ENCODE measurements at places on chromosomes 2 and 18.
A peak's percentile ranks its signal among the peaks of the same experiment; 100 is the strongest.

DNA sequence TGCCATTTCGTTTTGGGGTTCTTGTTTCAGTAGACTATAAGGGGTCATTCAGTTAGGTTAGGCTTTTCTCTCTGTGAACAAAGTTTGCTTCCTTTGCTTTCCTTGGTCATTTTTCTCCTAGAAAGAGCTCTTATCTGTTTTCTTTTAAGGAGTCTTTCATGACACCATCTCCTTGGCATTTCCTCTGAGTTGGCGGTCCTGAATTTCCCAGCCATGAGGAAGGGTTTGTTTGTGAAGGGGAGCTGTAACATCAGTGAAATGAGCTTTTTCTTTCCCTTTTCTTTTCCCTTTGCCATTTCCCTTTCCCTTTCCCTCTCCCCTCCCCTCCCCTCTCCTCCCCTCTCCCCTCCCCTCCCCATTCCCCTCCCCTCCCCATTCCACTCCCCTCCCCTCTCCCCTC lies 61.7 kb downstream of the MAP4K4 start:
- no peak for DNase-seq

DNA sequence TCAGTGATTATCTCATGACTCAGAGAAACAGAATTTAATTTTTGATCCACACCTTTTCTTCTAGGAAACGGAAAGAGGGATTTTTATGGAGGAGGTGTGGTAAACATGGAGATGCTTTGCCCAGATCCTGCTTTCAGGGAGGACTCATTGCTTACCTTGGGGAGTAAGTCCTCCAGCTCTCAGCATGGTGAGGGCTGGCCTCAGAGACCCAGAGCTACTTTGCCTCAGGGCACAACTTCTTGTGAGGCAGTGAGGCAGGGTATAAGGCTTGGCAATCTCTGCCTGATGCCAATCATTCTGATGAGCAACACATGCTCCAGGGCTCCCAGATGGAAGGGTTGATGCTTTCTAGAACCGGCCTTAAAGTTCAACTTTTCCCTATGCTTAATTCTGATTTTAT lies 189.9 kb upstream of the DCC start:
- no peak for DNase-seq

GRCh38 chr18:70429847-70430500 lies 141.1 kb downstream of the SOCS6 start:
- no peak for DNase-seq

DNA sequence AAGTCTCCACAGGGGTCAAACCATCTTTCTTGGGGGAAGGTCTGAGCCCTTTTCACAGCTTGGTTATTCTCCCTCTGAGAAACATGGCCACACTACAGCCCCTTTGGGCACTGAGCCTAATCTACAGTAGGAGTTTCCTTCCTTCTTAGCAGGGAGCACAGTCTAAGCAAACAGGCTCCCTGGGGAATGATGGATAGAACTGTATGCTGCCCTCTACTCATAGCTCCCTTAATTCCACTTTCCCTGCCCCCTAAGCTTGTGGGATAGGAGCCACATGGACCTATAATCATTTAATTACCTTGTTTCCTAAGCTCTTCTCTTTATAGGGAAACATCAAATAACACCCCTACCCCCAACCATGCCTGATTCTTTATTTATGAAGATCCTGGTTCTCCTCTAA lies 442.1 kb upstream of the MEX3C start:
- no peak for DNase-seq

- DNase-seq = no peak
Measured at GRCh38 chr2:128692895-128693742, 374.5 kb upstream of the HS6ST1 start.

DNA sequence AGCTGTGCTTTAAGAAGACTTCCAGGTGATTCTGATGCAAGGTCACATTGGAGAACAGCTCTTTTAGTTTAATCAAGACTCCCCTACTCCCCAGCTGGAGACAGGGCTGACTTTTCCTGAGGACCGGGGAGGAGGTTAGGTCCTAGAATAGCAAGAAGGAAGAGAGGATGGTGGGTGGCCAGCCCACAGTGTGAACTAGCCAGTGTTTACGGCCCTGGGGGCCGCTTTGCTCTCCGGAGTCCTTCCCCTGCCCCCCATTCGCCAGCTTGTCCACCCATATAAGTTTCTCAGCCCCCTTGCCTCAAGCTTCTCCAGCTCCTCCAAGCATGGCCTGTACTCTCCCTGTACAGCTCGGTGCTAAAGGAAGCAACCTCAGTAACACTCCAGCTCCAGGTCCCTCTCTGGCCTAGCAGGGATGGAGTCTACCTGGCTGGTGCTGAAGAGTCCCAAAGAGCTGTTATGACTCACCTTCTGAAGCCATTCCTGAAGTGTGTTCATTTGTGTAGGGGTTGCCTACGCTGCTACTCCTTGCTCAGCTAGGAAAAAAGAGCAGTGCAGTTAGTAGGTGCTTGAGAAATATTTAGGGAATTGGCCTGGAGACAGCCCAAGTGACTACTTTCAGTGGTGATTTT lies 7.9 kb downstream of the INPP4A start:
- no peak for DNase-seq

DNA sequence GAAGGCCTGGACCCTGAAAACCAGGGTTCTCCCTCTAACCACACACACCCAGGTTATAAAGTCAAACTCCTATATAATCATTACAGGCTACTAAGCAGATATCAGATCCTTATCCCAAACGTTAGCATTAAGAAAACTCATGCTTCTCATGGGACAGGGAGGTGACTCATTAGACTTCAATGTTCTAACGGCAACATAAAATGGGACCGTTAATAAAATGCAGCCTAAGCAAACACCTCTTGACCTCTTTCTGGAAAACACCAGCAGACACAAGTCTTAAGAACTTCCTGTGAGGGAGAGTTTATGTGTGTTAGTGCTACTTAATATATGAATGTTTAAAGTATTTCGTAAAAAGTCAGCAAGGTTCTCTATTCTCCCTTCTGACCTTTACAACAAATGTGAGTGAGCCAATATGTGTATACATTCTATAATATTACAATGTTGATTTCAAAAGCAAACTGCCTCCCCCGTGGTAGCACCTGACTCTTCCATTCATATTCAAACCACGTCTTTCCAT lies 31.7 kb downstream of the LPIN2 start:
- DNase-seq = no peak

DNA sequence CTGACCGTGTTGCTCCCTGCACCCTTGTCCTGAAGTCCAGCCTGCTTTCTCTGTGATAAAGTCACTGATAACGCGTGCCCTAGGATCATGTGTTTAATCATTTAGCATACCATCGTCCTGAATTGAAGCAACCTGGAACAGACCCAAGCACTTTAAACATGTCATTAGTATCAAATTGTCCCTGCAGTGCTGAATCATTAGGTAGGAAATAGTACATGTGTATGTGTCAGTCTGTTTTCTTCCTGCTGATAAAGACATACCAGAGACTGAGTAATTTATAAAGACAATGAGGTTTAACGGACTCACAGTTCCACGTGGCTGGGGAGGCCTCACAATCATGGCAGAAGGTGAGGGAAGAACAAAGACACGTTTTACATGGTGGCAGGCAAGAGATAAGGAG lies 2.8 kb downstream of the ASB18 start:
- DNase-seq = no peak

GRCh38 chr2:18124116-18124835 lies 245.8 kb downstream of the KCNS3 start:
- DNase-seq = no peak

- DNase-seq = no peak
Measured at GRCh38 chr2:37215250-37215649, 16.1 kb downstream of the CEBPZ start.

DNA sequence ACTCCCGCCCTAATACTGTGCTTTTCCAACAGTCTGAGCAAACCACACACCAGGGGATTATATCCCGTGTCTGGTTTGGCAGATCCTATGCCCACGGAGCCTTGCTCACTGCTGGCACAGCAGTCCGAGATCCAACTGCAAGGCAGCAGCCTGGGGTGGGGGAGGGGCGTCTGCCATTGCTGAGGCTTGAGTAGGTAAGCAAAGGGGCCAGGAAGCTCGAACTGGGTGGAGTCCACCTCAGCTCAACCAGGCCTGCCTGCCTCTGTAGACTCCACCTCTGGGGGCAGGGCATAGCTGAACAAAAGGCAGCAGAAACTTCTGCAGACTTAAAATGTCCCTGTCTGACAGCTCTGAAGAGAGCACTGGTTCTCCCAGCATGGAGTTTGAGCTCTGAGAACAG lies 44.2 kb downstream of the LNPK start:
- DNase-seq = no peak

GRCh38 chr2:64708829-64709228 lies 55.1 kb upstream of the SERTAD2 start:
- DNase-seq = no peak

- no peak for DNase-seq
Measured at GRCh38 chr2:138771534-138771933, 8.7 kb downstream of the NXPH2 start.

GRCh38 chr2:218317303-218317630 lies 25.0 kb upstream of the TMBIM1 start:
- no peak for DNase-seq

DNA sequence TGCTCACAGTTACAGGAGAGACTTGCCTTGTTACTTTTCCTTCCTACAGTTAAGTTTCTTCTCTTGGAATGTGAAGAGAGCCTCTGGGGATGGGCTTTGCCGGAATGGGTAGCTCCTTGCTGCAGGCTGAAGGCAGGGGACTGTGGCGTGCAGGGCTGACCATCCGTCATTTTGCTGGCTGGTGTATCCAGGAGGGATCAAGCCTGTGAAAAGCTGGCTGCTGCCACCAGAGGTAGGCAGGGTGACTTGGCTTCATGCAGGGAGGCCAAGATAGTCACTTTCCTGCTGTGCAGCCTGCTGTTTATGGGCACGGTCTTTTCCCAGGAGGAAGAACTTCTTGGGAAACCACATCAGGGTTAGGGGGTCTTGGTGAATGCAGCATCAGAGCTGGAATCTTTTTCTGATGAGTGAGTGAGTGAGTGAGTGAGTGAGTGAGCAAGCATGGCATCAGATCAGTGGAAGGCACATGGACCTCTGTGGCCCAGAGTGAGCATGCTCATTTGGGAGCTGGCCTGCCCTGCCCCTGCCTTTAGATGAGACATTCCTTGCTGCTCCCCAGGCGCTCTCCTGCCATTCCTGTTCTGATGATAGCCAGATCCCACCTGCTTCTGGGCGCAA lies 33.0 kb downstream of the FHOD3 start:
- no peak for DNase-seq

GRCh38 chr2:162317861-162318327 lies 590 bp downstream of the IFIH1 start:
- DNase-seq = peak; percentile 40

DNA sequence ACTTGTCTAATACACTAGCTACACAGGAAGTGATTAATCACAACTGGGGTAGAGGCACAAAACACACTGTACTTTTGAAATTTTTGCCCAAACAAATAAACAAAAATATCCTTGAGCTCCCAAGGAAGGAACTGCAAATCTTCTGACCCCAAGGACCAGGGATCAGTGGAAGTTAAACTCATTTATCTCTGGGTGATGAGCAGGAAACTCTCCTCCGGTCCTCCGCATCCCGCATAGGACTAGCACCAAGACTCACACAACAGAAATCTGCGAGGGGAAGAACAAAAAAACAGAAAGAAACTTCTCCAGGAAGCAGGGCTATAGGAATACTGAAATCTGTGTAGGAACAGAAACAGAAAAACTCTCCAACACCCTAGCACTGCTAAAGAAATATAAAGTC lies 650.3 kb downstream of the DCDC2C start:
- no peak for DNase-seq

GRCh38 chr18:2538236-2538635 lies 33.1 kb downstream of the METTL4 start:
- DNase-seq = no peak

DNA sequence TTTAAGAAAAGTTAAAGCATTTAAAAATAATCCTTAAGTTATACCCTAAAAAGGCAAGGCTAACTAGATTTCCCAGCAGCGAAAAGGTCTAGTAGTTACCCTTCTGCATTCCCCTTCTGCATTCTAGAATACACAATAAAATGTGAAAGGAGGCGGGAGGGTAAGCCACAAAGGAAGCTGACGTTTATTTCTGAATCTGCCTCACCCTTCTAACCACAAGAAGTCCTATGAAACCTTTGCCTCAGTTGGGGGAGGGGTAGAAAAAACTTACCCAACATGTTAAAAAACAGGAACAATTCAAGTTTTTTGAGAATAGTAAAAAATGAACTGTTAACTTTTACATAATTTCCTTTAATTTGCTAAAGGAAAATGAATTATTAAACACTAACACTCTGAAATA lies 11.3 kb downstream of the STK17B start:
- peak; percentile 58 for DNase-seq

GRCh38 chr2:31013301-31013700 lies 124.9 kb downstream of the GALNT14 start:
- DNase-seq = no peak

- no peak for DNase-seq
Measured at GRCh38 chr2:106178716-106179115, 15.4 kb downstream of the UXS1 start.

DNA sequence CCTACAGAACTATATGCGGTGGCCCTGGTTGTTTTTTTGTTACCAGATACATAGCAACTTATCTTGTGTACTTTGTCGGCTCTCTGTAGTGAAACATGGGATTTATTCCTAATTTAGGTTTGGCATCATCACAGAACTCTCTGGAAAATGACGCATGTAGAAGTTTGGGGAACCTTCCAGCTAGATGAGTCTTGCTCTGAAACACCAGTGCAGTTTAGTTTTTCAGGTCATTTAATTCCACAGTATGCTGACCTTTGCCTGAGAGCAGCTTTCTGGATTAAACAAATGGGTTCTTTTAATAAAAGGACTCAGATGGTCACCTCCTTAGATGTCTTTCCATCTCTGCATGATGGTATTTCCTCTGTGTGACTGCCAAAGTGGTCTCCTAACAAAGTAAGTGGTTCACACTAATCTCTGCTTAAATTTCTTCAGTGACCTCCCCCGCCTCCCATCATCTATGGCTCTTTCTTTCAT lies 39.9 kb downstream of the MYO3B start:
- DNase-seq = no peak

DNA sequence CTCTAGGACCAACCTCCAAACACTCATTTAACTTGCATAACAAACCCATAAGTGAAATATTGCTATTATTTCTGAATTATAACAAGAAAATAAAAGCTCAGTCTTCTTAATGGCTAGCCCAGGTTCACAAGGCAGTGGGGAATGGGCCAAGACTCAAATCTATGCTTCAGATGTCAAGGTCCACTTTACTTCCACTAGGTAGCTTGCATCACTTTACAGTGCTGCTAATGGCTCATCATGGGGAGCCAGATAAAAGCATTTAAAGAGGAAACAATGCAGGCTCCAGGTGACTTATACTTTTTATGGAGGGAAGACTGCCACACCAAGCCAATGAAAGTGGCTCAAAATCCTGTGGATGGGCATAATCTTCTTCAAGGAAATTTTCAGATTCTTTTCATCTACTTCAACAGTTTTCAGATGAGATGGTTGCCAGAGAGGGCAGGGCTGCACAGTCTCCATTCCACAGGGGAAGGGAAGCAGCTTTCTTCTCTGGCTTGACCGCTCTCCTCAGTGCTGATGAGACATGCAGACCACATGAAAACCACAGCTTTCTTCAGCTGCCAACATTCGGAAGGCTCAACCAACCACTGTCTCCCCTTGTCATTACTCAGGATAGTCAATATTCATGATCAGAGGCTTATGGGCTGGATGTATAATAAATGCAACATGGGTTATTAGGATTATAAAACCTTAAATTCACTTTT lies 361.9 kb upstream of the MEX3C start:
- DNase-seq = no peak

GRCh38 chr2:113762377-113763118 lies 6.1 kb upstream of the SLC35F5 start:
- DNase-seq = no peak

GRCh38 chr2:524442-524841 lies 152.8 kb downstream of the TMEM18 start:
- DNase-seq = no peak
